Activated CD4-positive, CD25-positive, alpha-beta regulatory T cell treated with anti-CD3 and anti-CD28 coated beads, Interleukin-2, amount 50 U/mL, for 72 hours (primary cell): ENCODE measurements at places on chromosomes 1 and 21.

GRCh38 chr1:18962121-18962721, 5.7 kb upstream of the IFFO2 start:
- no peak for DNase-seq

DNA sequence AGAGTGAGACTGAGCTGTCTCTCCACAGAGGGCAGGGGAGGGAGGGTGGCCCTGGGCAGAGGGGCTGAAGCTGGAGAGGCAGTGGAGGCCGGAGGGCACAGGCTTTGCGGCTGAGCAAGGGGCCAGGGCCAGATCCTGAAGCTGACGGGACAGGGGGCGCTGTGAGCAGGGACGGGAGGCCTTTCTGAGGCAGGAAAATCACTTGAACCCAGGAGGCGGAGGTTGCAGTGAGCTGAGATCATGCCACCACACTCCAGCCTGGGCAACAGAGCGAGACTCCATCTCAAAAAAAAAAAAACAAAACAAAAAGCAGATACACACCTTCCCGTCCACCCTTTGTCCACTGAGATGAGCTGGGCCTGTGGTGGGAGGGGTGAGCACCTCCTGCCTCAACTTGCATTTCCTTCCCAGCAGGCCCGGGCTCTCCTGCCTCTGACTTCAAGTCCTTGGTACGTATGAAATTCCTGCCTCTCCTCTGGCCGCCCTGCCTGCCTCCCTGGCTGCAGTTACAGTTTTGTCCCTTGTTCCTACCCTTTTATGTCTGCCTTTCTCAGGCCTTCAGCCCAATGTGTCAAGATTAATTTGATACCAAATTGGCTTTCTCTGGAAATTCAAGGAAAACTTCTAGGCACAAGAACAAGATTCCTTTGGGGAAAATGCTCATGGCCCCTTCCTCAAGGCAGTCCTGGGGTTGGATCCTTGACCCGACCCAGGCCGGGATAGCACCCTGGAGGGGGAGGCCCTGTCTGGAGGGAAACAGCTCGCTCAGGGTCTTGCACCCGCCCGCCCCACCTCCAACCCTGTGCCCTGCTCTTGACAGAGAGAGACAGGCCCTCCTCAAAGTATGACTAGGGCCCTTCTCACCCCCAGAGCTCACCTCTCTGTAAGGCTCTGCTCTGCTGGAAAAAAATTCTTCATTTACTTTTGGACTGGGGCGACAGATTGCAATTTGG, 11.2 kb upstream of the ADAMTSL4 start:
- DNase-seq, result no peak

GRCh38 chr1:14516974-14517840, 81.3 kb upstream of the KAZN start:
- no peak for DNase-seq

GRCh38 chr1:42941640-42942330, 16.9 kb downstream of the SLC2A1 start:
- DNase-seq, result no peak

DNA sequence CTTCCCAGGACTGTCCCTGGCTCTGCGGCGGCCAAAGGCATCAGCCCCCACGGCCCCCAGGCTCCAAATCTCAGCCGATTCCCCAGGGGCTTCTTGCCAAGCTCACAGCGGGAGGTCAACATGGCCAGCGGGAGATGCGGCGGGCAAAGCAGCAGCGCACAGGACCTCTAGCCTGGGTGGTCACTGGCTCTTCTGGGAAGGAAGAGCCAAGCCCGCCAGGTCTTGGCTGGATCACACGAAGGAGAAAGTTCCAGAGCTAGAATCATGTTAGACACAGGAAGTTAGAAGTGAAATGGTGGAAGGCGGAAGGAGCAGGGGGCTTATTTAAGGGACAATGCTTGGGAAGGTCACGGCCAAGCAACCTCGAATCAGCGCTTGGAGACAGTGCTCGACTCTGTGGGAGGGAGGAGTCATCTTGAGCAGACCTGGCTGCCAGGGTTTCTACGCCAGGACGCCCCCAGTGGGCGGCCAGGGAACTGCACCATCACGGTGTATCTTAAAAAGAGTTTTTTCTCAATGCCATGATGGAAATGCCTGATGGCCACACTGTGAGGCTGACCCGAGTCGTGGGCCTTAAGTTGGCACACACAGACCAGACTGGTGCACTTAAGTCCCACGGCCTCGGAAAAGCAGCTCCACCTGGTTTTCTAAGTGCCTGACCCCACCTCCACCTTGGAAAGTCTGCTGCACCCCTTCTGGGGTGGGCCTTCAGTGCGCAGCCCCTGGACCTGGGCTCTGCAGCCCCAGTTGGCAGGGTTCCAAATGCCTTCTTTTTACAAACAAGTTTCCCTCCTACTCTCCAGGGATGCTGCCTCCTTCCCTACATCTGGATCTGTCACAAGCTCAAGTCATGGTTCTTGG, 29.3 kb downstream of the SLC66A1 start:
- DNase-seq, result peak; percentile 84

- no peak for DNase-seq
Measured at GRCh38 chr1:198726455-198726854, 87.6 kb downstream of the PTPRC start.

DNA sequence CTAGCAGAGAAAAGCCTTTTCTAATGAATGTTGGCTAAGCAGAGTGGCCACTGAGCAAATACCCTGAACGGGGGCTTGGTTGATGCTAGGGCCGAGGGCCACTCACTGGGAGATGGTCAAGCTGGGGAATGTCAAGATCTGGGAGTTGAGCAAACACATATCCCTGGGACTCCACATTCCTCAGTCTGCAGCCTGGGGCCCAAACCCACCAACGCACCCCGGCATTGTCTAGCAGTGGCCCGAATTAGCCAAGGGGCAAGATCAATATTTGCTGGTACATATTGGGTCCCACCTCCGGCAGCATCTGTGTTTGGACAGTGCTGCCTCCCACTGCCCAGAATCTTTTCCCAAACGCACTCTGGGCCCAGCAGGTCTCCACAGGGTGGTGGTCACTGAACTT, 144.1 kb downstream of the TRABD2B start:
- DNase-seq, result no peak

DNA sequence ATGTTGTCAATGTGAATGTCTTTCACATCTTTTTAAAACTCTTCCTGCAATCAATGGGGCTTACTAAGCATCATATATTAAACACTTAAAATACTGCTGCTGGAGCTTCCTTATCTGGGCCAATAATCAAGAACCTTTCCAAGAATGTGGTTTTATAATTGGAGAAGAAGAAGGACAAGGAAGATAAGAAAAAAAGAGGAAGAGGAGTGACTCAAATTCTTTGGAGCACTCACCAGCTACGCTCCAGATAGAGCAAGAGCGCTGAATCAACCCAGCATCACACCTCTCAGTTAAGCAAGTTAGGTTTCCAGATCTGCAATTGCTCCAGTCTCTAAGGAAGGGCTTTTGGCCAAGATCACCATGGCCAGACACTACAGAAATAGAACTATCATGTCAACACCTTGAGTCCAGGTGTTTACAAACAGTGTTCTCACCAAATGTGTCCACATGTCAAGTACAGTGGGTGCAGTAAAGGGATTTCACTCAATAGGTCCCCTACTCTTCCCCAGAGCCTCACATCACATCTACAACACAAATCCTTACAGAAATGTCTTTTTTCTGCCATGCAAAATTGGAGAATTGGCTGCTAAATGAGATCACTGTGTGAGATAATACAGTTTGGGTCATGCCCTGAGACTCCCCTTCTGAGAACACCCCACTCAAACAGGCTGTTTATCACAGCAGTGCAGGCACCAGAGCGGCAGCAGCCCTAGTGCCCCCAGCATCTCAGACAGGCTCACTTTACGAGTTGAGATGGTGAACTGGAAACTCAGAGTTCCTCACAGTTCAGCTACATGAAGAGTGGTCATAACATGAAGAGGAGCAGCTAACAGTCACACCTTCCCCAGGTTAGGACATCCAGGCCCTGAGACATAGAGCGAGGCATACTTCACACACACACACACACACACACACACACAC, 1.7 kb upstream of the SPRR2B start:
- no peak for DNase-seq

DNA sequence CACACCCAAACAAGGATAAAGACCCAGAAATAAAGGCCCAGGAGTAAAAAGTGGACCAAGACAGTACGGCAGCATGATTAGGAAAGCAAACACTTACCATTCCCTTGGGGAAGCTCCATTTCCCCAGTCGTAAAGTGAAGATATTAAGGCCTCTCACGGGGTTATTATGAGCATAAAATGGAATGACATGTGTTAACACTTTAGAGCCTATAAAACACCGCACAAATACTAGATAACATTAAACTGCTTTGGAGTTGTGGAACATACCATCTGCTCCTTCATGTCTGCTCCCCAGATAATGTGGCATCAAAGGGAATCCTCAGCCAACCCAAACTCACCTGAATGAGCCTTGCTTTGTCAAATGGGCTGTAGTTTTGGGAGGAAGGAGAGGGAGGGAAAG, 8.9 kb upstream of the ITLN2 start:
- DNase-seq, result no peak

GRCh38 chr1:154174654-154175053, 17.2 kb downstream of the TPM3 start:
- DNase-seq, result no peak

DNA sequence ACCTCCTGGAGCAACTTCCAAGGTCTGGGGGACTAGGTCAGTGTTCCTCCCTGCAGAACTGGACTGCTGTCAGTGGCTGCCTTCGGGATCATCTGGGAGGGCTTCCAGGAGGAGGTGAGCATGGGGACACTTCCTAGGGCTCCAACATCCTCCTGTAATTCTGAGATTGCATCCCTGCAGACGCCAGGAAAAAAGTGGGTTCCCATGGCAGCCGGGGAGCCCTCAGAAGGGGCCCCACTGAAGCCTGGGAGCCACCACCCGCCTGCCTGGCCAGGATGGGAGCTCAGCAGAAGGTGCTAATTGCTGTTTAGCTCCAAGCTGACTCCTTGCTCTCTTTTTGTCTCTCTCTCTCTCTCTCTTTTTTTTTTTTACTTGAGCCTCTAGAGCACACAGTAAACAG, 16.1 kb upstream of the ARF1 start:
- DNase-seq, result no peak

GRCh38 chr1:62274496-62275485, 44.4 kb downstream of the KANK4 start:
- no peak for DNase-seq

GRCh38 chr1:145918992-145919939, 749 bp upstream of the PEX11B start:
- no peak for DNase-seq

- DNase-seq, result no peak
Measured at GRCh38 chr1:43716559-43717281, 9.4 kb downstream of the ST3GAL3 start.

DNA sequence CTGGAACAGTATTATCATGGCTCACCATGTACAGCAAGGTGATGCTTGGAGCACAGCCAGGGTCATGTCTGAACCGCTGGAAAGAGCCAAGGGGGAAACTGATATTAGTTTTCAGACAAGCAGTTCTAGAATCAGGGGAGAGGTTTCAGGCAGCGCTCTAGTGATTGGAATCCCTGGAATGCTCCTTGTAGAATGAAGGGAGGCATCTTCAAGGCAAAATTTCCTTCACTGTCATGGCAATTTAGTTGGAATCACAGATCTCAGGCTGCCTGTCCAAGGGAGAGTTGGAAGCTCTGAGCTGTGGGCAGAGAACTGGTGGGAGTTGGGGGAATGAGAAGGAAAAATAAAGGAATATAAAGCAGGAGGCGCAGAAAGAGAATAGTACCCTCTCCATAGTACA, 737.1 kb downstream of the PTPRU start:
- no peak for DNase-seq

GRCh38 chr21:25569711-25570110, 37.6 kb downstream of the MRPL39 start:
- no peak for DNase-seq

GRCh38 chr1:117815926-117816325, 113.5 kb downstream of the GDAP2 start:
- DNase-seq, result no peak

DNA sequence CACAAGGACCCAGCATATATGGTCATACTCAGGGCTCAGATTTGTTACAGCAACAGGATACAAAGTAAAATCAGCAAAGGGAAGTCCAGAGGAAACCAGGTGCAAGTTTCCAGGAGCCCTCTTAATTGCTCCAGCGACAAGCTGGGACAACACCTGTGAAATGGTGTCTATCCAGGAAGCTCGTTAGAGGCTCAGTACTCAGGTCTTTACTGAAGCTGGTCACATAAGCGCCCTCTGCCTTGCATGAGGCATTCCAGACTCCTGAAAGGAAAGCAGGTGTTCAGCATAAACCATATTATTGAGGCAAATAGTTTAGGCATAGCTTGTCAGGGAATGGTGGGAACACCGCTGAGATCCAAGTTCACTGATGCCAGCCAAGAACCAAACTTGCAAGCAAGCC, 231.0 kb downstream of the SLC35F3 start:
- no peak for DNase-seq

- DNase-seq, result no peak
Measured at GRCh38 chr1:227322376-227322775, 4.1 kb upstream of the CDC42BPA start.

- no peak for DNase-seq
Measured at GRCh38 chr1:178282949-178283367, 189.1 kb downstream of the RASAL2 start.

GRCh38 chr1:236253918-236254637, 27.7 kb downstream of the ERO1B start:
- no peak for DNase-seq

DNA sequence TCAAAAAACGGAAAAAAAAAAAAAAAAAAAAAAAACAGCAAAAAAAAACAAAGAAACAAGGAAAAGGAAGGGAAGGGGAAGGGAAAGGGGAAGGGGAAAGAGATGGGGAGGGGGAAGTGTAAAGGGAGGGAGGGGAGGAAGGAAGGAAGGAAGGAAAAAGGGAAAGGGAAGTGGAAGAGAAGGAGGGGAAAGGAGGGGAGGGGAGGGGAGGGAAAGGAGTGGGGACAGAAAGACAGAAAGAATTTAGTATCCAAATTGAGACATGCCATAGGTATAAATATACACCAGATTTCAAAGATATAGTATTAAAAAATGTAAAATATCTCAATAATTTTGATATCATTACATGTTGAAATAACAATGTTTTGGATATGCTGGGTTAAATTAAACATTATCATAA, 25.8 kb downstream of the ARID4B start:
- no peak for DNase-seq

GRCh38 chr1:157971769-157972168, 21.7 kb upstream of the KIRREL1 start:
- no peak for DNase-seq

DNA sequence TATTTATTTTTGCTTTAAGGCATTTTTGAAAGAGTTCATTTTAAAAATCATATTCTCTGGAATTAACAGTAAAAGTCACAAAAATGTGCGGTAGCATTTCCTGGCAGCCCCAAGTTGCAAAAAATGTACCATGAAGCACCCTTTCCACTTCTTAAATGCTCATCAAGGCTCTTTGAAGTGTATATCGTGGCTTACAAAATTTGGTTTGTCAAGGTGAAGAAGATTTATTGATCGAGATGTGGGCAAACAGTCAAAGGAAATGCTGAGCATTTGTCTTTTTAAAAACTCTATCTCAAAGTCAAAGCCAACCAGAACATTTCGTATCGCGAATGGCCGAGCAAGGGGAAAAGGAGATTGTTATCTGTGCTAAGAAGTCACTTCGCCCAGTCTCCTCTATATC, 277.5 kb upstream of the KAZN start:
- DNase-seq, result no peak
